Ascending aorta (tissue), 2 donors: ENCODE measurements at places on chromosomes 6 and 20.

- no peak for DNase-seq
These were observed 27.9 kb downstream of the EFCAB8 start for GRCh38 chr20:32886652-32887051.

GRCh38 chr6:72916906-72917305 lies 295.0 kb downstream of the KCNQ5 start:
- DNase-seq, result no peak

- DNase-seq, result no peak
These were observed 29.0 kb upstream of the TMEM244 start for GRCh38 chr6:129890164-129890563.

GRCh38 chr6:144969154-144969553 lies 684.0 kb downstream of the UTRN start:
- no peak for DNase-seq

DNA sequence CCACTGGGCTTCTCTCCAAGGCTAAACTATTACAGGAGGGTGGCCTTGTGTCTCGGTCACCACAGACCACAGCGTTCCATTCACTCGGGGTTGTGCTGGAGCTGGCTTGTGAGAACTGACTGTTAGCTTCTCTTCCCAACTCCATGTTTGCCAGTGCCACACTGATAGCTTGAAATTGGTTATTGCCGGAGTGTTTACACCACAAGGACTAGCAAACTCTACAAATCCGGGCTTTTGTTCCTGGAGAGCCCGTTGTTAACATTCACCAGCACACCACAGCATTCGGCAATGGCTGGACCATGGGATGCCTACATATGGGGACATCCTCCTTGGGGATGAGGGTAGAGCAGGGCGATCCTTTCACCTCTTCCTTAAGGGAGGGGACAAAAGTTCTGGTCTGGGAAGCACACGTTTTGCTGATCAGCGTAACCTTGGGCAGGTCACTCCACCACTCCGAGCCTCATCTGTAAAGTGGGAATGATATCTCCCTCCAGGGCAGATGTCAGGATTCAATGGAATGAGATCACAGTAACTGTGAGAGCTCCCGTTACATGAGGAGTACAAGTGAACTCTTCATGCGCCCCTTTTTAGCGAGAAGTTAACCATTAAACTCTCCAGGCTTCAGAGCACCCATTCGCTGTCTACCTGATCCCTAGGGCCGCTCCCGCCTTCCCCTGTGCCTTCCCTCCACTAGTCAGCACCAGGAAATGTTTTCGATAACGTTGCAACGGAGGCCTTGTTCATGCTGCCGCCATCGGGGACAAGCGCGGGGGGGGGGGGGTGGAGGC lies 41.7 kb upstream of the TTPAL start:
- DNase-seq, result no peak

DNA sequence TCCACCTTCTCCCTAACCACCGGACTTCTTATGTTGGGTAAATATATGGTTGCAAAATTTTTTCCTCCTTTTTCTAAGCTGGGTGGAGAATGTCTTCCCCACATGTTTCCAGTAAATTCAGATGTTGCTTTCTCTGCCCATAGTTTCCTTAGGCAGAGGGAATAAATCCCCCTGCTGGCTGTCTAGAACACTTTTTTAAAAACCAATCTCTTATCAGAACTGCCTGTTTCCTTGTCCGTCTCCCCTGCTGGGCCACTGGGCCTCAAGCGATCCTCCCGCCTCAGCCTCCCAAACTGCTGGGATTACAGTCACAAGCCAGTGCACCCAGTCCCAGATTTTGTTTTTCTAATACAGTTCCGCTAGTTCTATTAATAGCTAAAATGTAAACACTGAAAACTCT lies 9.9 kb upstream of the WFDC2 start:
- DNase-seq, result no peak

- no peak for DNase-seq
These were observed 28.6 kb upstream of the LAMP5 start for GRCh38 chr20:9485614-9486340.

DNA sequence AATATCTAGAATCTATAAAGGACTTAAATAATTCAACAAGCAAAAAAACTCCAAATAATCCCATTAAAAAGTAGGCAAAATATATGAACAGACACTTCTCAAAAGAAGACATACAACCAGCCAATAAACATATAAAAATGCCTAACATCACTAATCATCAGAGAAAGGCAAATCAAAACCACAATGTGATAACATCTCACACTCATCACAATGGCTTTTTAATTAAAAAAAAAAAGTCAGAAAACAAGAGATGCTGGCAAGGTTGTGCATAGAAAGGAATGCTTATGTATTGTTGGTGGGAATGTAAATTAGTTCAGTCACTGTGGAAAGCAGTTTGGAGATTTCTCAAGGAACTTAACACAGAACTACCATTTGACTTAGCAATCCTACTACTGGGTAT lies 979.6 kb upstream of the MAP3K7 start:
- DNase-seq, result no peak

DNA sequence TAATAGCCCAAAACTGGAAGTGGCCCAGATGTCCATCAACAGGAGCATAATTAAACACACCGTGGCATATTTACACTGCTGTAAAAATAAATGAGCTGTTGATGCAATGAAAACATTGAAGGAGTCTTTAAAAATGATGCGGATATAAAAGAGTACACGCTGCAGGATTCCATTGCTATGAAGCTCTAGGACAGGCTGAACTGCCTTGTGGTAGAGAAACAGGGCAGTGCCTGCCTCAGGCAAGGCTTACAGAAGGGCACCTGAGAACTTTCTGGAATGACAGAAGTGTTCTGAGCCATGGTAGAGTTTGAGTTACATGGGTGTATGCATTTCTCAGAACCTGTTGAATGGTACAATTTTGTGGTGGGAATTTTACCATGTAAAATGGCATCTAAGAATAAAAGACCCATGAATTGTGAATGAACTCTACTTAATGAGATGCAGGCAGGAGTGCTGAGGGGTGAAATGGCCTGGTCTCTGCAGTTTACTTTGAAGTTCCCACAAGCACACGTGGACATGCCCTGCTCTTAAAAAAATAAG lies 45.3 kb upstream of the RIN2 start:
- no peak for DNase-seq

DNA sequence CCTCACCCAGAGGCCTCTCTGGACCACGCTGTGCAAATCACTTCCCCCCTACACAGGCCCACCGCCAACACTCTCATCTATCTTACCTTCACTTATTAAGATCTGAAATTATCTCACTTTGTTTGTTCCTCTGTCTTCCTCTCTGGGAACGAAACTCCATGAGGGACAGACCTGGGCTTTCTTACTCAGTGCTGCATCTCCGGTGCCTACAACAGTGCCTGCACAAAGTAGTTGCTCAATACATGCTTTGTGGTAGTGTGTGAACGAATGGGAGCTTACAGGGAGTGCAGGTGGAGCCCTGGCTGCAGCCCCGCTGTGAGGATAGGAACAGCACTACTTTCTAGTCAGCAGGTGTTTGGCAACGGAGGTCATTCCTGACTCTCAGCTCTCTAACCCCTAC lies 5.3 kb downstream of the CASS4 start:
- no peak for DNase-seq

DNA sequence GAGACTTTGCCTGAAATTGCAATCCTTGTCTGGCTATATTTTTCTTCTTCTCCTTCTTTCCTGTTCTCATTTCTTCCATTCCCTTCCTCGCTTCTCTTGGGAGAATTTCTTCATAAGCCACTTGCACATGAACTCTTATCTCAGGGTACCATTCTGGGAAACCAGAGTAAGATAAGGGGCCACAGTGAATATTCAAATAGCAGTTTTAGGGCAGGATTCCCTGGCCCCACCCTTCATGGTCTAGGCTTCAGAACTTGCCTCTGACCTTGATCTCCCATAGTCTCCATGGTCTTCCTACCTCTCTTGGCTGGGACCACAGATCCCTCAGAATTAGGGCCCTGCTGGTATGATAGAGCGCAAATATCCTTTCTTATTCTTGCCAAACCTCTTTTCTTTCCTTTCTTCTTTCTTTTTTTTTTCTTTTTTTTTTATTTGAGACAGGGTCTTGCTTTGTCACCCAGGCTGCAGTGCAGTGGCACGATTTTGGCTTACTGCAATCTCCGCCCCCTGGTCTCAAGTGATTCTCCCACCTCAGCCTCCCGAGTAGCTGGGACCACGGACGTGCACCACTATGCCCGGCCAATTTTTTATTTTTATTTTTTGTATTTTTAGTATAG lies 123.0 kb upstream of the CITED2 start:
- no peak for DNase-seq
